ENCODE measurements at places on chromosomes 2 and 18. TPM values are rescaled to one million over a fixed set of nuclear protein-coding genes. Genes with fewer than 3 reads are reported as not detected.

Gene CFAP53
- total RNA-seq, result 0.44 TPM

Gene PFN4
- total RNA-seq, result 1.2 TPM

Gene SPP2
- total RNA-seq, result not detected

Gene ITGA4
- 1.9 TPM for total RNA-seq

Gene SPATS2L
- 126 TPM for total RNA-seq

Gene ELOA2
- not detected for total RNA-seq

Gene LHCGR
- not detected for total RNA-seq

Gene GRHL1
- 0.79 TPM for total RNA-seq
